ENCODE measurements at places on chromosomes 1 and 21.

- DNase-seq, result no peak
Observed at GRCh38 chr1:22229379-22229778, 86.5 kb upstream of the WNT4 start.

DNA sequence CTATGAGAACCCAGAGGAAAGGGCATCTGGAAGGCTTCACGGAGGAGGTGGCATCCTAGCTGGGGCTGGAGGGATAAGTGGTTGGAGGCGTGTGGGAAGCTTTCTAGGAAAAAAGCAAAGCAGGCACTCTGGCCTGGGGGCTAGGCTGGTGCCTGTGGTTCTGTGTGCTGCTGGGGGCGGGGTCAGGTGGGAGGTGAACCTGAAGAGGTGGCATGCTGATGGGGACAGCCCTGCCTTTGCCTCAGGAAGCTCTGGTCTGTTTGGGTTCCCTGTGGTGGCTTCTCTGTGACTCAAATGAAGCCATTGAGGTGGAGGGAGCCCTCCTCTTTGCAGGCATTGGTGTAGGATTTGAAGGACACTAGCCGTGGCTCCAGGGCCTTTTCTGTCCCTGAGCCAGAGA, 221.6 kb upstream of the POU3F1 start:
- DNase-seq, result no peak

- DNase-seq, result no peak
Observed at GRCh38 chr21:42991992-42992740, 17.8 kb downstream of the PKNOX1 start.

- DNase-seq, result no peak
Observed at GRCh38 chr1:172549621-172550280, 16.8 kb downstream of the SUCO start.

- no peak for DNase-seq
Observed at GRCh38 chr1:1047963-1048362, 26.1 kb downstream of the RNF223 start.

DNA sequence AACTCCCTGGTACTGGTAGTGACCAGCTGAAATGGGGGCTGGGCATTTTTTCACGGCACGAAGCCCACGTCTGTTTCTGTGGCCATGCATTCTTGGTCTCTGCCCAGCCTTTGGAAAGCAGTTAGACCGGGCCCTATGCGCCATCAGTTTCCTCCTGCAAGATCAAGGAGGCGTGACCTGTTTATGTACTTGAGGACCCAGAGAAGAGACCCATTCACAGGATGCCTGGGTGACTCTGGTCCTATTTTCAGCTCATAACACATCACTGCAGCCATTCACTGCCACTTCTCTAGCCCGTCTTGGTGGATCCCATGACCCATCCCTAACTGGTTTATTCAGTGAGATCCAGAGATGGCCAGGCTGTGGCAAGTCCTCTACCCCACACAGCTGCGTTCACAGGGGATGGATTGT, 70.4 kb downstream of the SPSB1 start:
- no peak for DNase-seq

DNA sequence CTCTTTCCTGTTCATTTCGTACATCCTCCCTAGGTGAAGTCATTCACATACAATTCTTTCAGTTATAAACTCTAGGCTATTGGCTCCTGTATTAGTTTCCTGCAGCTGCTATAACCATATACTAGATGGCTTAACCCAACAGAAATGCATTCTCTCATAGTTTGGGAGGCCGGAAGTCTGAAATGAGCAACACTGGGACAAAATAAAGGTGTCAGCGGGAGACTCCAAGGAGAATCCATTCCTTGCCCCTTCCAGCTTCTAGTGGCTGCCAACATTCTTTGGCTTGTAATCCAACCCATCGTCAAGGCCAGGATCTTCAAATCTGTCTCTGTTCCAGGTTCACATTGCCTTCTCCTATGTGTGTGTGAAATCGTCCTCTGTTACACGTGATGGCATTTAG, 71.3 kb downstream of the TOR3A start:
- no peak for DNase-seq

- DNase-seq, result no peak
Observed at GRCh38 chr1:25137521-25138395, 94.5 kb downstream of the SYF2 start.

- DNase-seq, result no peak
Observed at GRCh38 chr1:24898152-24898908, 31.7 kb downstream of the RUNX3 start.

- DNase-seq, result no peak
Observed at GRCh38 chr1:66589326-66589725, 55.4 kb downstream of the SGIP1 start.

GRCh38 chr1:21322681-21323016, 32.4 kb upstream of the ECE1 start:
- DNase-seq, result no peak

DNA sequence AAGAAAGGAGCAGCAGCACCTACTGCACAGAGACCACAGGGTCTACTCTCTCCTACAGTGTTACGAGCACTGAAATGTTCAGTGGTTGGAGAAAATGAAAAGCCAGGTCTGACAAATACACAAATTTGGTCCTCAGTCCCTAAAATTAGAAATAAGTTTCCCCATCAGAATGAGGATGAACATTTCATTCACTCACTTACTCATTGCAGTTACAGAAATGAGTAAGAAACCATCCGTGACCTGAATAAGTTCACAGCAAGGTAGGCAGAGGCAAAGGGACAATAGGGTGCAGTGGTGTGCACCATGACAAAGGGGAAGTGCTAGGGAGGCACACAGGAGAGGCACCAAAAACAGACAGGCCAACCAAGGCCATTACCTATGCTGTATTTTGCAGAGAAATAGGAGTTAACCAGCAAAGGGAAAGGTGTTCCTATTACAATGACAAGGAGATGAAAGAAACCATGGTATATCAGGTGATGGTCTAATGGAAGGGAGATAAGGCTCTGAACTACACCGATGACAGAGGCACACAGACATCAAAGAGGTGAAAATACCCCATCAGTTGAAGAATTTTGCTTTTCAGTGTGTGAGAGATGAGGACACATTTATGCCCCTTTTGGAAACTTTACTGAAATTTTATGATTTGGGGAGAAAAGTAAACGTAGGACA, 29.4 kb downstream of the VAV3 start:
- no peak for DNase-seq

DNA sequence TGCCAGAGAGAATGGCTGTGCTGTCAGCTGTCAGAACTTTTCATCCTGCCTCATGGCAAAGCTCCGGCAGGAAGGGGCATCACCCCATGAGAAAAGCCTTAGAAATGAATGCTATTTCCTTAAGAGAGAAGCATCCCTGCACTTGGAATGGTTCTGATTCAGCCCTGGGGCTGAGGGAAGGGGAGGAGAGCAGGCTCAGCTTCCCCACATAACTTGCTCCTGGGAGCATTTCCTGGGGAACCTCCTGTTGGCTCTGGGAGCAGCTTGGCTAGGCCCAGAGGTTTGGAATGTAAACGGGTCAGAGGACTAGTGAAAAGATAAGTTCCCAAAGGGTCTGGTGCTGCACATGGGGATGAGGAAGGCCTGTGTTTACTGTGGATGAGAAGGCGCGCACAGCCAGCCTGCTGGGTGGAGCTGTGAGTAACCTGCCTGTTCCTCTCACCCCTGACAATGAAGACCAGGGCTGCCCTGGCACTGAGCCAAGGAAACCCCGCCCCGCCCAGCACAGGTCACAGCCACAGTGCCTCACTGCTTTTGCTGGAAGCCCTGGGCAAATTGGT, 5.0 kb downstream of the PRELP start:
- no peak for DNase-seq

- DNase-seq, result no peak
Observed at GRCh38 chr1:54047384-54048305, 5.4 kb downstream of the TMEM59 start.

GRCh38 chr1:86016076-86016759, 140.4 kb downstream of the COL24A1 start:
- DNase-seq, result no peak

DNA sequence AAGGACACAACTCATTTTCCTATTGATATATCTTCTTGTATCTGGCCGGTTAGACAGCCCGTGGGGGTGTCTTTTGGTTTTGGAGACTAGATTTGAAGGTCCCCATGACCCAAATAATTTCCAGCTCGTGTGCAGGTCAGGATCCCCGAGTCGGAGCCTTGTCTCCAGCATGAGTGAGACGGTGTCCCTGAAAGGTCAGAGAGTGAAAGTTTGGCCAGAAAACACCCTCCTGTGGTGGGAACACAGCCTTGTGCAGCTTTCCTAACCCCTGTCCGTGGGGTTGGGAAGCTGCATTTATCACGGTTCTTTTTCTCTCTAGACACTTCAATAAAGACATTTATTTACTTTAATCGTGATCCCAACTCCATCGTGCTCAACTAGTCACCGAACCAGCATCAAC, 17.6 kb downstream of the COQ8A start:
- DNase-seq, result no peak

DNA sequence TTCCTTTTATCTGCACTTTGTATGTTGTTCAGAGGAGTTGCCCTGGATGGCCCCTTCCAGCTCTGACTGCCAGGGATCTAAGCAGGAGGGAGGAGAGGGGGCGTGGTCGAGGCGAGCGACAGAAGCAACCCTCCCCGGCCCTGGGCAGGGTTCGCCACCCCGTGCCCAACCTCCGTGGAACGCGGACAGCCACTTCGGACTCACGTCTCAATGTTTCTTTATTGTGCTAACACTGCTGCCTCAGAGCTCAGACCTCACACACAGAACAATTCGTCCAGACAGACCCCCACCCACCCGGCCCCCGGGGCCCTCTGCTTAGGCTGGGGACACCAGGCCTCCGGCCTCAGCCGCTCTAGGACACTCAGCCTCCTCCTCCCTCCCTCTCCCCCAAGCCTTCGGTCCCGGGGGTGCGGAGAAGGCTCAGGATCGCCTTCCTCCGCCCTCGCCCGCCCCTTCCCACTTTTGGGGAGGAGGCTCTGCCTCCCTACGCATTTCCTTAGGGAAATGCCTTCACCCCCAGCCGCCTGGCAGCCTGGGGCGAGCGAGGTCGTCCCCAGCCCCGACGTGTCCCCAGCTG, 8.3 kb downstream of the VSIG8 start:
- DNase-seq, result peak; percentile 9

DNA sequence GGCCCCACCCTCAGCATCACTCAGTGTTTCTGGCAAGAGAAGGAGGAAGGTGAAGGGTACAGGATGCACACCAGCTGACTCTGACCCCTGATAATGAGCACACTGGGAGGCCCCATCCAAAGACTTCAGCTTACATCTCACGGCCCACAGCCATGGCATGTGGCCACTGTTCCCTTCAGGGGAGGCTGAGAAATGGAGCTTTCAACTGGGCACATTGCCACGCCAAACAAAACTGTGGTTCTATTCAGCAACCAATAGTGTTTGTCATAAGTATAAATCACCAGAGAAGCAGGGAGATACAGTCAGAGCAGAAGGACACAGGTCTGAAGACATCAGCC, 12.7 kb upstream of the TRAF3IP3 start:
- DNase-seq, result no peak

DNA sequence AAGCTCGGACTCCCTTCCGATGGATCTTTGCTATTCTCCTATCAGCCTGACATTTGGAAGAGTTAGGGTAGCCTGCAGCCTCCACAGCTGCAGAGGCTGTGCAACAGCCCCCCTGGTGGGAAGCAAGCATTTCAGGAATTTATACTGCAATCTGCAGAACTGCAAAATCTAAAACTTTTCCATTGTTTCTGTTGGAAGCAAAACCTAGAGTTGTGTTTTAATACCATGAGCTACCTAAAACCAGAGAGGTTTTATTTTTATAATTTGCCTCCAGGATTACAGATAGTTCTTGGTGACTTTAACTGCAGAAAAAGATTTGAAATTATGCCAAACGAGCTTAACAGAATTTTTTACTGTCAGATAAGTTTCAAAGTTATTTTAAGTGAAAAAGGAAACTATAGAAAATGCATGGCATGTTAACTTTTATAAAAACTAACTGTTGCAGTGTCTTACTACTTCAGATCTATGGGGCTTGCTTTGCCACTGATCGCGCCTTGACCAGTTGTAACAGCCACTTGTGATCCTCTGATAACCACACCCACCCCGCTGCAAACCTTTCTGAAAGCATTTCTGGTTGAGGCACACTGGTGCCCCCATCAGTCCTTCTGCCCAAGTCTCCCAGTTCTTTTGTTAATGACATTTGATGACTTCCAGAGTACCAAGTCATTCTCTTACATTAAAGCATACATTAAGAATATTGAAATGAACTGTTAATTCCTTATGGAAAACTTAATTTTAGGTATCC, 64.8 kb downstream of the PRDM2 start:
- no peak for DNase-seq

- no peak for DNase-seq
Observed at GRCh38 chr21:34128124-34128523, 54.7 kb downstream of the MRPS6 start.

DNA sequence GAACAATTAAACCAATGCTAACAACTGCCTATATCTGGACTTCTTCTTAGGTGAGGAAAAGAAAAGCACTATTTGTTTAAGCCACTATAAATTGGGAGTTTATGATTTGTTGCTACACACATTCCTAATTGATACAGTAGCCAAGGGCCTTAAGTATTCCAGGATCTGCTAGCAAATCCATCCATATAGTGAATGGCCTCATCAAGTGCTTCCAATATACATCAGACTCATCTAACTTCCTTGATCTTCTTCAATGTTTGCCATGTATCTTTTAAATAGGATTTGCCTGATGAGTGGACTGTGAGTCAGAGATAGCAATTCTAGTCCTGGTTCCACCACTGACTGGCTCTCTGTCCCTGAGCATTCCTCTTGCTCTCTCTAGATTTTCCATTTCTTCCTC, 430.2 kb downstream of the OMA1 start:
- DNase-seq, result no peak

GRCh38 chr21:32813265-32813903, 41.8 kb upstream of the PAXBP1 start:
- no peak for DNase-seq

DNA sequence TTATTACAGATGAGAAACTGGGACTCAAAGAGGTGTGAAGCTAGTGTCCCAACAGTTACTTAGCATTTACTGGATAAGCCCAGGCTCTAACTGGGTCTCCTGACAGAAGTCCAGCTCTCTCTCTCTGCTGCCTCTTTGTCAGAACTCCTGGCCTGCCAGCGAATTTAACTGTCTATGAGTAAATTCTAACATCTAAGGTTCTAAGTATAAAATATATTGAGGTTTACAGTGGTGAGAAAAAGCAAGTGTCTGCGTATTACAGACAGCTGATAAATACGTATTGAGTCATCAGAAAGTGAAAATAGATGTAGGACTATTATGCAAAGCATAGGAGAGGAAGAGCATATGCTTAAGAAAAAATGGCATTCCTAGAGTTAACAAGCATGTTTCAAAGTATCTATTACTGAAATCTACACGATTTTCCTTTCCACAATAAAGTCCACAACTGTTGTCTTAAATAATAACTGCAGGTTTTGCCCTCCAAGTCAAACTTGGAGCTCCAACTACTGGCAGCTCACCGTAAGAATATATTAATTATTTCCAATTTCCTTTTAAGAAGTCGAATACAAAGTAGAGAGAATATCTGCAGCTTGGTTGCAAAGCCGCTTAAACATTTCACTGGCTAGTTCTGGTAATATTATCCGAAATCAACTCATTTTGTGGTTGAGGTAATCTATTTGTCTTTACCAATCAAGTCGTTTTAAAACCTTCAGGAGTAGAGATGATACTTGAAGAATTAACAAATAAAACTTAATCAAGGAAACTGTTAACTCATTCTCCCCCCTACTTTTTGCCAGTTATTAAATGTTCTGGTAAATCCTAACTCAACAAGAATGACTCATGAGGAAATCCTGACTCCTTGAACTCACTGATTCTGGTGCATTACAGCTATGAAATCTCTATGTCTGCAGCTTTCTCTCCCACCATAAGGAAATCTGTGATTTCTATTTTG, 1.4 kb upstream of the RGS2 start:
- DNase-seq, result no peak
